ENCODE measurements at places on chromosomes 3 and 15. TPM values are rescaled to one million over a fixed set of nuclear protein-coding genes. Genes with fewer than 3 reads are reported as not detected.
A peak's percentile ranks its signal among the peaks of the same experiment; 100 is the strongest.

GRCh38 chr15:74319596-74320351, 47.7 kb downstream of the CYP11A1 start:
- DNase-seq: no peak

- DNase-seq: no peak
Observed at GRCh38 chr3:152943645-152944044, 108.7 kb downstream of the P2RY1 start.

Gene ST3GAL6
- not detected for total RNA-seq

DNA sequence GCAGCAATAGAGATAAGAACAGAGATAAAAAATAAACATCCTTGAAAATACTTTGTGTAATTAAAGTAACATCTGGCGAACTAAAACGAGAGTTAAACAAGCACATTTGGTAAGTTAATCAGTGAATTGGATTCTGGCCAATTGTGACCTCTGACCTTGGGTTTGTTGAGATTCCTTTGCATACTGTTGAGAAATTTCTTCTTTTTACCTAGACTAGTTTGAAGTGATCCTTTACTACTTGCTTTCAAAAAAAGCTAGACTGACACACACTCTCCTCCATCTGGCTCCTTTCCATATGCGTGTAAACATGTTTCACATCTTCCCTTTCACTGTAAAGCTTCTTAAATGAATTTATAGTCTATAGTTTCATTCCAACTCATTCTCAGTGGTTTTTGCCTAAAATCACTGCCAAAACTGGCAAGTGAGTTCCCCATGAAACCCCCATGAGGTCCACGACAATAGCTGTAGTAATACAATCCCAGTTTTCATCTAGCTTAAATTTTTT, 17.3 kb upstream of the GBE1 start:
- no peak for DNase-seq

- no peak for DNase-seq
Observed at GRCh38 chr15:80967451-80967850, 22.2 kb downstream of the MESD start.

DNA sequence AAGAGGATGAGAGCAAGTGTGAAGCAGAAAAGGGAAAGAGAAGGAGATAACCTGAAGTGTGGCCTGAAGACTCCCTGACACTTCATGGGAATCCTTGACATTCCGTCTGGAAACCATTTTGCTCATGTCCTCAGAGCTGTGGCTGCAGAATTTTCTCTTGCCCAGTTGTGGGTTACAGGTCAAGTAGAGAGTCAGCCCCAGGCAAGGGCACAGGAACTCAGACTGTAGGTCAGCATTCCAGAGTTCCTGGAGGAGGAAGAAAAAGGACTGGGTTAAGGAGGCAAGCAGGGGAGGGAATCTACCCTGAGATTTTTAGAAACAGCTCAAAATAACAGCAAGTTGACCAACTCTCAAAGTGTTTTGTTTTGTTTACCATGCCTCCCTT, 4.1 kb upstream of the THSD4 start:
- DNase-seq: no peak

Gene LRRIQ4
- not detected for total RNA-seq

DNA sequence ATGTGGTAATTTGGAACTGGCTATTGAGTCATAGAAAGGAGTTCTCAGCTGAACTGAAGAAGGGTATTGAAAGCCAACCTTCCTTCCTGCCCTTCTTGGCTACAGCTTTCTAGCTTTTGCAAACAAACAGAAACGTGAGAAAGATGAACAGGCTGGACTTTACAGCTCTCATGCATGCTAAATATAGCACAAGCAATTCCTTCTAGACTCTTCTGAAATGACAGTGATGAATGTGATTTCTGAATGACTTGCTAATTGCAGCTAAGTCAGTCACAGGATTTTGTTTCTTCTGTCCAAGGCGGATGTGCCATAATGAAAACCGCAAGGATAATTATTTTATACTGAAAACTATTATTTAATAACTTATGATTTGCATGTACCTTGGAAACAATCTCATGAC, 36.3 kb downstream of the BCHE start:
- no peak for DNase-seq

Gene HES1
- total RNA-seq: 1.00 TPM

GRCh38 chr3:127629467-127630403, 750 bp downstream of the PODXL2 start:
- DNase-seq: peak; percentile 45

DNA sequence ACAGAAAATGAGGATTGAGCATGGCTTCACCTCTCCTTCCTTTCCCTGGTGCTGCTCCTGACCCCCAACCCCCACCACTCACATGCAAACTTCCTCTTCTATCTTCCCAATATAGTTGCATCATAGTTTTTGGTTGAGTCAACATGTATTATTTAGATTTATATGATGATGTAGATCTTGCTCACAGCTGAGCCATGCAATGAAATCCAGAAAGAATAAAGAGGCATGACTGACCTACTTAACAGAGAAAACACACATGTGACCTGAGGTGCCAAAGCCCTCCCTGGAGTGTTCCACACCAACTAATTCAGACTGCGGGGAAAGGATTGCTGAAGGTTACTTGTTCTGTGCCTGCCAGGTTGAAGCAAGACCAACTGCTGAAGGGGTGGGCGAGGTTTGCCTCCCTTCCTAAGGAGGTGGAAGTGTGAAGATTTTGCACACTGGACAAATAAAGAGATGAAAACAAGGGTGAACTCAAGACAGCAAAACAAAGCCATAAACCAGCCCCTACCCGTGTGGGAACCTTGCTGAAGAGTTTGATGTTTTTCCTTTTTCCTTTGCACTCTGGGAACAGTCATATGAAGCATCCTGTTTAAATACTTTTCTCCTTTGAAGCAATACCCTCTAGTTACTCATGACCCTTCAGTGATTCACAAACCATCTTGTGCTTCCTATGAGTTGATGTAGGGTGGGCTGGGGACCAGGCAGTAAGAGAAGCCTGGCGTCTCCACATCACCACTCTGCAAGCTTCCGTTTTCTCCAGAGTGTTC, 155.2 kb upstream of the UBE2E1 start:
- DNase-seq: no peak

GRCh38 chr3:120831066-120831465, 76.9 kb upstream of the STXBP5L start:
- DNase-seq: no peak

DNA sequence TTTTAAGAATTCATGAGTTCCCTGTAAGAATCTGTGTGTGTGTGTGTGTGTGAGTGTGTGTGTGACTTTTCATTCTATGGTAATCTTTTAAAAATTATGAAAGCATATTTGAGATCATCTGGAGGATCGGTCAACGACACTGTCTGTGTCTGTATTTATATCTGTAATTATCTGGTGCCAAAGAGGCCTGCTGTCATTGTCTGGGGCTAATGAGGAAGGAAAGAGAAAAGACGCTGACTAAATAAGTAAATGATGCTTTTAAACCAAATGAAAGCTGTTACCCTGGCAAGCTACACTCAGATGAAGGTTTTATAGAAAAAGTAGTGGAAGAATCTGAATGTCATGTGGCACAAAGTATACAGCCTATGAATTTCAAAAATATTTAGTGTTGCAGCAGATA, 439.8 kb downstream of the RBMS3 start:
- DNase-seq: no peak

DNA sequence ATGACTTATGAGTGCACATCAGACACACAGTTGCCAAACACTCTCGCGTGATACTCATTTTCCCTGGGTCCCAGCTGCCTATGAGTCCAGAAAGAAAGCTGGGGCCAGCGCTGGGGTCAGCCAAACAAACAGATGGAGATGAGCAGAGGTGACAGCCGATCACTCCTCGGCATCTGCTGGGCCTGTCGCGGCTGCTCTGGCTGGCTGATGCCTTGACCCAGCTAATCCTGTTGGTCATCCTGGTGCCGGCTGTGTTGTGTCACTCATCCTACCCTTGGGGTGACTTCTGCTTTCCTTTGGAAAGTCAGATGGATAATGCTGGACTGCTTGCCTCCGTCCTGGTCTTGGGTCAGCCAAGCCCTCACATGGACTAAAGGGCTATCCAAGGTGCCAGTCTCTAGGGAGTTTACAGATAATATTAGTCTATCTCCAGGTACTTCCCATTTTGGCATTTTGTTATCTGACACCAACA, 105.3 kb upstream of the PDZRN3 start:
- DNase-seq: no peak

- no peak for DNase-seq
Observed at GRCh38 chr15:37625576-37625975, 308.9 kb upstream of the TMCO5A start.

GRCh38 chr3:49937090-49937489, 2.9 kb upstream of the RBM6 start:
- no peak for DNase-seq

- DNase-seq: no peak
Observed at GRCh38 chr3:176401211-176401610, 796.1 kb downstream of the TBL1XR1 start.

DNA sequence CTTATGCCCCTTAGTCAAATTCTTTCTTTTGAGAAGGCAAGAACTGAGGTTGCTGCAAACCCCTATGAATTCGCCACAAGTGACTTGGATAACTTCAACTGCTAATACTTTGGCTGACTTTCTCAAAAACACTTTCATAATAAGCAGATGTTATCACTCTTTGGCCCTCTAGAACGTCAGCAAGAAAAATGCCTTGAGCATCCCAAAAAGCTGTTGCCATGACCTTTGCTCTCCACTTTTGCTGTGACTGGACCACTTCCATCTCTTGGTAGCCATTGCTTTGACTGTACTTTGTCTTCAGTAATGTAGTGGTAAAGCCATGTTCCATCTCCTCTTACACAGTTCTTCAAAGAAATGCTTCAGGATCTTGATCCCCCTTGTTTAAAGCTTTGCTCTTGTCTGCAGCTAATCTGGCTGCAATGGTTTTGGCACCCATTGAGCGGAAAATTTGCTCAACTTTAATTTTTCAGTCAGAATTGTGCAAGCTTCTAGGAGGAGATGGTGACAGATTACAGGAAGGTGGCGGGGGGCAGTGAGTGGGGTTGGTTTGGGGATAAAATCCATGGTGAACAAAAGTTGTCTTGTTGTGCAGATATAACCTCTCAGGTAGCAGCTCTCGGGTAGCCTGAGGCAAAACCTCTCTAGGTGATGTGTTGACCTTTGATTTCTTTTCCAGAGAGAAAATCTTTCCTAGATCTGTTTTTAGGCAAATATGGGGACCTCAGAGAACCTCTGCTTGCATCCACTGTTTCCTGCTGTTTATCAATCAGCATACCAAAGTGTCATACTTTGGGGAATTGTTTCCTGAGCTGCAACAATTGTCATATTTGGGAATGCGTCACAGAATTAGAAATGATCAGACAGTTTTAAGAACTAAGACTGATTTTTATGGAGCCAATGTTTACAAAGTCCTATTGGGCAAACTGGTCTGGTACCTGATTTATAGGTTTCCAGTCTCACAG, 83.6 kb downstream of the CCR1 start:
- no peak for DNase-seq

GRCh38 chr15:41691471-41691870, 31.3 kb downstream of the MGA start:
- DNase-seq: no peak

Gene PTPRG
- total RNA-seq: not detected

DNA sequence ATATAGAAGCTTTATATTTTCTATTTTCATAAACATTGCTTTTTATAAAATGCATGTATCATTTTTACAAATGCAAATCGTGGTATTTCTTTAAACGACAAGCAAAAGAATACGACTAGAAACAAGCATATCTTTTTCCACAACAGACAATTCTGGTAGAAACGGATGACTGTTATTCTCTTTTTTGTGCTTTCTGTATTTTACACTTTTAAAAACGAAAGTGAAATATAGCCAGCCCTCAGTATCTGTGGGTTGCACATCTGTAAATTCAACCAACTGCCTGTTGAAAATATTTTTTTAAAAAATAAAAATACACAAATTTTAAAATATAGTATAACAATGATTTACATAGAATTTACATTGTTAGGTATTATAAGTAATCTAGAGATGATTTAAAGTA, 61.3 kb downstream of the PRTG start:
- no peak for DNase-seq

- DNase-seq: no peak
Observed at GRCh38 chr3:119417771-119418512, 45.5 kb downstream of the TMEM39A start.

Gene DLL4
- not detected for total RNA-seq

DNA sequence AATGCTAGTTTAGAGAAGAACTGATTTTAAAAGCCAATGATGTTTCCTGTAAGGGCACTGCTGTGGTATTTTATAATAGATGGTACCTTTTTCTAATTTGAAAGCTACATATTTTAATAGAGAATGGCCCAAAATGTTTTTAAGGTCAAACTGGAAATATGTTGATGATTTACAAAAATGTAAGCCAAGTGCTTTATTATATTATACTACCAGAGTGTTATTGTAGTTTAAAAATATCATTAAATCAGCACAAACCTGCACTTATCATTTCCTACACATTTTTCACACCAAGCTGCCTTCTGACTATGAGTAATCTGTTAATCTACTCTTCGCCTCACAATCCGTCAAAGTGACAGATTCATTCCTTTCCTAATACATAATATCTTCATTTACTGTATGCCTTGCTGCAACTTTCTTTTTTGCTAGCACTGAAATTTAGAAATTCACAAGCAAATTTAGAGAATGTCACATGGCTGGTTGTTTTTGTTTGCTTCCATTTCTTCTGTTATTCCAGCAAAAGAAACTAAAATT, 126.4 kb upstream of the FAM3D start:
- DNase-seq: no peak

GRCh38 chr15:95087253-95087609, 855.9 kb downstream of the MCTP2 start:
- DNase-seq: no peak
